Cardiac fibroblast (primary cell): ENCODE measurements at places on chromosomes 6 and 20.

DNA sequence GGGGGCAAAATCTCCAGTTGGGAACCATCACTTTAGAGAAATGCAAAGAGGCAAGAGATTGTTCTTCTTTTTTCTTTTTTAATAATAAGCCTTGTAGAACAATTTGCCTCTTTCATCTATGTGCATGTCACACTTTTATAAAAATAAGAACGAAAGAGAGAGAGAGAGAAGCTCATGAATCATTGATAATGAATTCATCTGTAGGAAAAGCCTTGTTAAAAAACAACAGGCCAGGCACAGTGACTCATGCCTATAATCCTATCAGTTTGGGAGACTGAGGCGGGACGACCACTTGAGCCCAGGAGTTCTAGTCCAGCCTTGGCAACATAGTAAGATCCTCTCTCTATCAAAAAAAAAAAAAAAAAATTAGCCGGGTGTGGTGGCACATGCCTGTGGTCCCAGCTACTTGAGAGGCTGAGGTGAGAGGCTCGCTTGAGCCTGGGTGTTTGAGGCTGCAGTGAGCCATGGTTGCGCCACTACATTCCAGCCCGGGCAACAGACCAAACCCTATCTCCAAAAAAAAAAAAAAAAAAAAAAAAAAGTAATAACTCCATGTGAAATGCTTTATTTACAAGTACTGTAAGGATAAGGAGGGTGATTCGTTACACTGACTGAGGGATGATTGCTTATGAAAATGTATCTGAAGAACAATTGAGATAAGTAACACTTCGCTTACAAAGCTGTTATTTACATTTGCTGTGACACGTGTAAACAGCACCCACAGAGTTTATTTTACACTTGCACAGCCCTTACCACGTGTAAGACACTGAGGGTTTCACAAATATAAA is 6.0 kb downstream of the CCN5 start:
- DNase-seq, result peak; percentile 95

- no peak for DNase-seq
Observed at GRCh38 chr6:100979267-100979666, 98.1 kb upstream of the ASCC3 start.

- no peak for DNase-seq
Observed at GRCh38 chr6:157531169-157531985, 150.4 kb downstream of the ZDHHC14 start.

GRCh38 chr20:16846006-16846405 is 97.8 kb downstream of the OTOR start:
- DNase-seq, result no peak

- no peak for DNase-seq
Observed at GRCh38 chr6:166743406-166744222, 116.6 kb upstream of the RPS6KA2 start.

DNA sequence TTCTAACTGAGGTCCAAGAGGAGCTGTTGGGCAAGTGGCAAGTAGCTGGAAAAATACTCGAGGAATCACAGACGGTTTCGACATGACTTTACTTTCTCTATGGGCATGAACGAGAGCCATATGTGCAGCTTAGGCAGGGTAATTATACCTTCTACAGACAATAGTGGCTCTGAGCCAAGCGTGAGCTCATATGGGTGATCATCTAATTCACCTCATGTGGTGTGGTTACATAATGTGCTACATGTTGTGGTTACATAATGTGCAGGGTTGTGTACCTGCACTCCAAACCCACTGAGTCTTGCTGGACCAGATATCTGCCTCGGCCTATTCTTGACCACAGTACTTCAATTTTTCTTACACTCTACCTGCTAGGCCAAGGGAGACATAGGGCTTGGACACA is 771.7 kb upstream of the EYS start:
- DNase-seq, result no peak
